ENCODE measurements at places on chromosomes 2 and 18.
A peak's percentile ranks its signal among the peaks of the same experiment; 100 is the strongest.

DNA sequence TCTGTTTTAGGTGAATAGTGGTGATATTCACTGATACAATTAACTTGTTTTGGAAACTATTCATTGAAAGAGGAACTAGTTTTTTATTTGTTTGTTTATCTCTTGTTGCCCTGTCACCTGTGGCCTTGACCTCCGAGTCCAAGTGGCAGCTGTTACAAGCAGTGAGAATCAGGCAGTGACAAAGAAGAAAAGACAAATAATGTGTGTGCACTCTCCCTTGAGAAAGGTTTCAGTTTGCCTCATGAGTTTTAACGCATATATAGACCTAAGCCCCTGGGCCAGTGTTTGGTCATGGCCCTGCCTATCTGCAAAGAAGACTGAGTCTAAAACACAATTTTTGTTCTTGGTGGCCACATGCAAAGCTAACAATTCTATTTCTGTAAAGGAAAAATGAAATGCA lies 15.3 kb downstream of the KYNU start:
- DNase-seq = no peak

DNA sequence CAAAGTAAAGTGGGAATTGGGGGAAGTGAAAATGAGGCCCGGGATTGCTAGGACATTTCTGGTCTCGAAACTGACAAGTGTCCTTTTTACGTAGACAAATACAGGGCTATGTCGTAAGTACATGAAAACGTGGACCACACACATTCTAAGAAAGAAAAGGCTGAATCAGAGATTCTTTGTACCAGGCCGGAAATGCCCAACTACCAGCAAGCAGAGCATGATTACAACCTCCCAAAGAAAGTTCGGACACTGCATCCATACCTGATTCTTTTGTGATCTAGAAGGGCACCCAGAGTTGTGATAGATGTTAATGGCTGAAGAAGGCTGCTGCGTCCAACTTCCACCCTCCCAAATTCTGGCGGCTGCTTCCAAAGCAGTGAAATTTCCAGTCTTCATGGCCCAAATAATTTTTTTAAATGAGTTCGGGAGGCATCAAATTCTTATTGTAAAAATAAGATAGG lies 1.7 kb downstream of the RBMS1 start:
- no peak for DNase-seq

GRCh38 chr2:28449488-28450395 lies 46.1 kb upstream of the PLB1 start:
- DNase-seq = no peak

- no peak for DNase-seq
These were observed 56.5 kb downstream of the SLC8A1 start for GRCh38 chr2:40395169-40396073.

- no peak for DNase-seq
These were observed 194.3 kb downstream of the ANKRD30B start for GRCh38 chr18:14942275-14942674.

DNA sequence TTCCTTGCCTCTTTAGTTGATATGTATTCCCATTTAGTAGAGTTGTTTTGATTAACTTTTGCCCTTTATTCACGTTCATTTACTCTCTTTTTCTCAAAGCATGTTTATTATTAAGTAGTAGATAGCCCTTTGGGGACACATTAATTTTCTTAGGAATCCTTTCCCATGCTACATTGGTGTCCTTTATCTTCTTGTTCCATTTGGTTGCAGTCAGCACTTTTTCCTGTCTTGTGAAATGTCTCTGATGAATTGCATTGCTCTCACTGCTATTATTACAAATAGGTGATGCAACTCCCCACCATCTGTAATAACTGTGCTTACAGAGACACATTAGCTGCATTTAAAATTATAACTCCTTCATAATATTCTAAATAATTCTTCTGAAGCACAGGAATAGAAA lies 428.5 kb upstream of the CNTNAP5 start:
- DNase-seq = no peak

DNA sequence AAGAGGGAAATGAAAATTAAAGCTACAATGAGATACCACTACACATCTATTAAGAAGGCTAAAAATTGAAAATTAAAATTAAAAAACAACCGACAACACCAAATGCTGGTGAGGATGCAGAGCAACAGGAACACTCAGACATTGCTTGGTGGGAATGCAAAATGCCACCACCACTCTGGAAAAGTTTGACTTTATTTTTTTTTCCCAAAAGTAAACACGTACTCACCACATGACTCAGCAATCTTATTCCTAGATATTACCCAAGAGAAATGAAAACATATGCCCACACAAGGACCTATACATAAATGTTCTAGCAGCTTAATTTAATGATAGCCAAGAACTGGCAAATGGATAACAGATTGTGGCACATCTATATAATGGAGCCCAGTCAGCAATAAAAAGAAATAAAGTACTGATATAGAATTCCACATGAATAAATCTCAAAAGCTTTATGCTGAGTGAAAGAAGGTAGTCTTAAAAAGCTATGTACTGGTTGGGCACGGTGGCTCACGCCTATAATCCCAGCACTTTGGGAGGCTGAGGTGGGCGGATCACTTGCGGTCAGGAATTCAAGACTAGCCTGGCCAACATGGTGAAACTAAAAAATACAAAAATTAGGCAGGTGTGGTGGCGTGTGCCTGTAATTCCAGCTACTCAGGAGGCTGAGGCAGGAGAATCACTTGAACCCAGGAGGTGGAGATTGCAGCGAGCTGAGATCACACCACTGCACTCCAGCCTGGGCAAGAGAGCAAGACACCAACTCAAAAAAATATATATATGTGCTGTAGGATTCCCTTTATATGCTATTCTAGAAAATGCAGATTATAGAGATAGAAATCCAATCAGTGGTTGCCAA lies 4.2 kb upstream of the PROC start:
- no peak for DNase-seq

DNA sequence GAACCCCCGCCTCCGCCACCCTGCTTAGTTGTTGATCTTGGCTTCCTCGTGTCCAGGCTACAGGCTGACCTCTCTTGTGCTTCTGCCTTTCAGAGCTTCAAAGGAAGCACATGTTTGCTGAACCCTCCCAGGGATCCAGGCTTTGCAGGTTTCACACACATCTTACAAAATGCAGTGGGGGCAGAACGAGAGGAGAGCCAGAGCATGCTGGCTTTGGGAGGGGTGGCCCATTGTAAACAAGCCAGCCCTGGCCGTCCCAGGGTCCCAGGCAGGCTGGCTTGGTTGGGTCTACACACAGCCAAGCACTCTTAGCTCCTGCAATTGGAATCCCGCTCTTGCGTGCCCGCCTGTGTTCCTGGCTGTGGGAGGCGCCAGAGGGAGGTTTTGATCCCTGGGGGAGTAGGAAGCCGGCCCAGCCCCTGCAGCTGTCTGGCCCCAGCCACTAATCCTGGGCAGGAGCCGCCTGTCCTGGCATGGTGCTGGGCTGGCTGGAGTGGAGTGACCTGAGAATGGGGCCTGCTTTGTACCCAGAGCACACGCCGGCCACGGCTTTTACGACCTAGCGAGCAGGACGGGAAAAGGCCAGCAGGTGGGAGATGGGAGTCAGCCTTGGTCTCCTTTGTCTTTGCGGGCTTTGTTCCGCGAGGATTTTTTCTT lies 53.9 kb downstream of the SH3BP4 start:
- DNase-seq = no peak

DNA sequence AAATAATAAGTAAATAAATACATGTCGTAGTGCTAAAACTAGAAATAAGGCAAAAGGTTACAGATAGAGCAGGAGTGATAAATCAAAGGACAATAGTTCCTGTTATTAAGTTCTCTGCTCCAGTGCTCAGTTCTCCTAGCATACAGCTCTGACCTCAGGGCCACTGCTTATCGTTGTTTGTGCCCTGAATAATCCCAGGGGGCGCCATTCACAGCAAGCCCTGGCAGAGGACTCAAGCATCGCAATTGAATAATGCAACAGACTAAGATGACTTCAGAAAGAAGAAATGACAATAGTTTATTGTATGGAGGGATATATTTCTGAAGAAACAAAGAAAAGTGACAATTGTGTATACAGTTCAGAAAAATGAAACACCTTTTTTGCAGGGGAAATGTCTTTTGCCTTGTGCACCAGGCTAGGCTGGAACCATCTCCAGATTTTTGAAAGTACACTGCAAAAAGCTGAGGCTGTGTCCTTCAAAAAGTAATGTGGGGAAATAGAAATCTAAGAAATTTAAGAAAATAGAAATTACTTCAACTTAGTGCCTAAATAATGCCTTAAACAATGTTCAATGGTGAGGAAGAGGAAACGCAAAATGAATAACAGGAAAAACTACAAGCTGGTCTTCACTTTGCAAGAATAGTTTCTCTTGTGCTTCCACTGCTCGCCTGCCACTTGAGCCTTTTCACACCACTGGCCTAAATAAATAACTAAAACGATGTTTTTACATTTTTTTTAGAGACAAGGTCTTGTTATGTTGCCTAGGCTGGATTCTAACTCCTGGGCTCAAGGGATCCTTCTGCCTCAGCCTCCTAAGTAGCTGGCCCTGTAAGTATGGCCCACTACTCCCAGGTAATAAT lies 19.0 kb upstream of the CCNYL1 start:
- DNase-seq = no peak

DNA sequence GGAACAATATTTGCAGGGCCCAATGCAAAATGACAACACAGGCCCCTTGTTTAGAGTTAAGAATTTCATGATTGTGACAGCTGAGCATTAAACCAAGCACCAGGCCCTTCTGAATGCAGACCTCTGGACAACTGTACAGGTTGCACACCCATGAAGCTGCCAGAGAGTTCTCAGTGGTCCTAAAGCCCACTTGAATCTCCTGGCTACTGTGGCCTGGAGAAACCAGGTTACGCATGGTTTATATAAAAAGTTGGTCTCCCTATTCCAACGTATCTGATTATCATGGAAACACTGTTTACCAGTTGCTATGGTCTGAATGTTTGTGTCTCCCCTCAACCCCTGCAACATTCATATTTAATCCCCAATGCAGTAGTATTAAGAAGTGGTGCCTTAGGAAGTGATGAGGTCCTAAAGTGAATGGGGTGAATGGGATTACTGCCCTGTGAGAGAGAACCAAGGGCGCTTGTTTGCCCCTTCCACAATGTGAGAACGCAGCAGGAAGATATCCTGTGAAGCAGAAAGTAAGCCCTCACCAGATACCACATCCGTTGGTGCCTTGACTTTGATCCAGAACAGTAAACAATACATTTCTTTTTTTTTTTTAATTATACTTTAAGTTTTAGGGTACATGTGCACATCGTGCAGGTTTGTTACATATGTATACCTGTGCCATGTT lies 48.0 kb upstream of the ANXA4 start:
- DNase-seq = no peak

- DNase-seq = peak; percentile 88
These were observed 1.0 kb downstream of the ACVR1 start for GRCh38 chr2:157874997-157875640.

GRCh38 chr18:59907660-59908059 lies 7.9 kb downstream of the PMAIP1 start:
- no peak for DNase-seq

DNA sequence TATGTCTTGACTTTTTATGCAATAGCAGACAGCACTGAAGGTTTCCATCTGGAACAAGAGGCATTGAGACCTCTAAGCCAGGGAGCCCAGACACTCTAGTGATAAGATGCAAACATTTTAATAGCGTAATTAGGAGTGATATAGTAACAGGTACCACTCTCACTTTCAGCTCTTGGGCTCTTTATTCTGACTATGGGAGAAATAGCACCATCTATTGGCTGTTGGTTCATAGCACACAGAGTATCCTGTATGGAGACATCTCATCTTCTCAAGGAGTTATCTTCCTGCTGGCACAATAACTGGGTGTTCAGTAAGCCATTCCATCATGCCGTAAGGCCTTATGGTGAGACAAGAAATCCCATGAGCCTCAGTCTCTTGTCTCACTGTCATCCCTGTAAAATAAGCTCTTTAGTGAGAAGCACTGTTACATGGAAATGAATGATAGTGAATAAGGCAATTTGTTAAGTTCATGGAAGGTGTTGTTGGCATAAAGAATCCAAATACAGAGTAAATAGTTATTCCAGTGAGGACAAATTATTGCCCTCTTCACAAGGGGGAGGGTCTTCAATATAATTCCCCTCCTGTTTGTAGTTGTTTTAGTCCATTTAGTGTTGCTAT lies 48.3 kb downstream of the THUMPD2 start:
- DNase-seq = no peak

DNA sequence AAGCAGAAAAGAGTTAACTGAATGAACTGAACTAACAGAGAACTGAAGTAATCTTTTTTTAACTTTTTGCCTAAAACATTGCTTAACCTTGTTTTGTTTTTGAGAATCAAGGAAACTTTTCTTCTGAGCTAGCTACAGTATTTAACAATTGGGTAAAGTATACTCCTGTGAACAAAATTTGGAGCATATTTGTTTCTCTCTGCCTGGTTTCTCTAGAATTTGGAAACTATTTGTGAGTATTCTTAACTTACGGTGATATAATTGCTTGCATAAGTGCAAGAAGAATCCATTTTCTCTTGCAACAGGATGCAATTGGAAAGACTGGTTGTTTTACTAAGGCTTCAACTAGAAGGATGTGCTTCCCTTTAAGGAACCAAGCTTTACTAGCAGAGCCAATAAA lies 65.9 kb upstream of the FAM98A start:
- no peak for DNase-seq
